ENCODE measurements at places on chromosomes 16 and 17. TPM values are rescaled to one million over a fixed set of nuclear protein-coding genes. Genes with fewer than 3 reads are reported as not detected.

Gene SLC46A1
- 8.2 TPM for total RNA-seq

DNA sequence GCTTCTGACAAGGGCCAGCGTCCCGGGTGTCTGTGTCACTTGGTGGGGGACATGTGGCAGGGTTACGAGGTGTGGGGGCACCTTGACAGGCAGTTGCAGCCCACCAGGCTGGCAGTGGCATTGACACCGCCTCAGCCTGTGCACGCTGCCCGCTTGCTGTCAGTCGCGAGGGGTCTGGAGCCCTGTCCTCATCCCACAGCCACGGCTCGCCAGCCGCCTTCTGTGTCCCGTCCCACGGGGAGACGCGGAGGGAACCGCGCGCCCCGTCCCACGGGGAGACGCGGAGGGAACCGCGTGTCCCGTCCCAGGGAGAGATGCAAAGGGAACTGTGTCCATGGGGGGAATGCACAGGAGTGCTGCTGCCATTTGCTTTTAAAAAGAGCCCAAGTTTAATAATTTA is 3.5 kb downstream of the PABPN1L start:
- H3K27ac ChIP-seq: no peak overlapping the region
- no peak for DNase-seq
- no peaks in the 10 kb centered on the region for H3K27me3 ChIP-seq
- no peak overlapping the region for H3K4me3 ChIP-seq

Gene KRT20
- not detected for total RNA-seq

Gene COQ7
- 30.2 TPM for total RNA-seq

- no peaks in the 10 kb centered on the region for H3K27me3 ChIP-seq
- H3K36me3 ChIP-seq: peaks cover 30% of the 10 kb centered on the region
- H3K4me3 ChIP-seq: no peak overlapping the region
- no peak for DNase-seq
- peaks cover 7% of the 10 kb centered on the region for H3K4me1 ChIP-seq
Measured at GRCh38 chr17:37106049-37106448, 157.3 kb downstream of the AATF start.

Gene PIK3R5
- 1.1 TPM for total RNA-seq

Gene IKZF3
- total RNA-seq: 0.18 TPM

Gene OR1A1
- not detected for total RNA-seq

DNA sequence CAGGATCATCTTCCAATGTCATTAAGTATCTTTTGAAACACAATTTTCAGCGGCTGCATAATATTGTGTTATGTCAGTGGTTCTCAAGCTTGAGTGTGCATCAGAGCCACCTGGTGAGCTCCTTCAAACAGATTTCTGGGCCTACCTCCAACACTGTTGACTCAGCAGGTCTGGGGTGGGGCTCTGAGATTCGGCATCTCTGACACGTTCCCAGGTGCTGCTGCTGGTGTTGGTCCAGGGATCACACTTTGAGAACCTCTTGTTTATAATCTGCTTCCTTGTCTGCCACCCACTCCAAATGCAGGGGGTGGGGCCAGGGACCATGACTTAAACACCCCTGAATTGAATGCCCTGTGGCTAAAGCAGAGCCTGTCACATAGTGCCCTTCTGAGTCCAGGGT is 73.8 kb upstream of the HNF1B start:
- no peak for DNase-seq
- no peak overlapping the region for H3K27ac ChIP-seq
- H3K36me3 ChIP-seq: no peaks in the 10 kb centered on the region
- H3K27me3 ChIP-seq: no peaks in the 10 kb centered on the region

- no peaks in the 10 kb centered on the region for H3K4me1 ChIP-seq
- no peak overlapping the region for H3K27ac ChIP-seq
- H3K27me3 ChIP-seq: peaks cover 3% of the 10 kb centered on the region
- no peak for DNase-seq
- H3K36me3 ChIP-seq: no peaks in the 10 kb centered on the region
Measured at GRCh38 chr17:33513769-33514168, 220.7 kb upstream of the ASIC2 start.

DNA sequence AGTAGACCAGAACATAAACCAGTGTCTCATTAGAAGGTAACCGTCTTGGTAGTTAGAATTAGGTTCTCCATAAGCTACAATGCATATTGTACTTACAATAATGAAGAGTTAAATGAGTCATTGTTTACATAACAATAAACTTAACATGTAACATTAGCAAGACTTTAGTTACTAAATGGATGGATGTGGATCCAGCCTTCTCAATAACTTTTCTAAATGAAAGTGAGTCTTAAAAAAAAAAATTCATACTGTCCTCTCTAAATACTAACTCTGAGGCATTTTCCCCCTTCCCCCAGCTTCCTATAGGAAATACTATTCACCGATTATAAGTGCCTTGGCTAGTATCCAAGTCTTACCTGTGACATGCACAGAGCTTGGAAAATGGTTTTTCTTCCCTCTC is 155.3 kb downstream of the CYB561 start:
- no peak overlapping the region for H3K4me3 ChIP-seq
- H3K4me1 ChIP-seq: peaks cover 2% of the 10 kb centered on the region
- no peaks in the 10 kb centered on the region for H3K27me3 ChIP-seq
- no peak for DNase-seq
- H3K27ac ChIP-seq: no peak overlapping the region

DNA sequence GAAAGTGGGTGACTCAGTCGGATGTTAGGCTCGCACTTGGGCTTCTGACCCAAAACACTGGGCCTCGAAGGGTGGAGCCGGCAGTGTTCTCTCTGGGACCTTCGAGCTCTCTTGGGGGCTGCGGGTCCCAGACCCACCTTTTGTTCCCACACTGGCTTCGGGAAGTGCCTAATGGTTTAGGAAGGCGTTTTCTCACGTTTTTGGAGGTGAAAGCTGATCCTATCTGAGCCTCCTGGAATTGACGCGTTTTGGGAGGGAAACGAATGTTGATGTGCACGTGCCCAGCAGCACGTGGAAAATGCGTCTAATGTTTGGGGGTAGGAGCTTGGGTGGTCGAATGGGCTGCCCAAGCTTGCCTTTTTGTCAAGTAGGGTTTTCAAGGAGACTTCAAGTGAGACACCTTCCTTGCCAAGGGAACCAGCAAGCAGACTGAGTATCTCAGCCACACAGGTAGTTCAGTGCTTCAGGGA is 666 bp downstream of the HGS start:
- H3K27ac ChIP-seq: peak overlapping the region; percentile 13
- H3K4me1 ChIP-seq: peaks cover 26% of the 10 kb centered on the region
- no peak for DNase-seq
- H3K36me3 ChIP-seq: peaks cover 52% of the 10 kb centered on the region

GRCh38 chr17:80694085-80694991 is 149.7 kb downstream of the RPTOR start:
- no peaks in the 10 kb centered on the region for H3K36me3 ChIP-seq
- no peaks in the 10 kb centered on the region for H3K27me3 ChIP-seq
- no peak for DNase-seq
- no peak overlapping the region for H3K4me3 ChIP-seq

Gene HBQ1
- 2.5 TPM for total RNA-seq

Gene TBC1D3E
- total RNA-seq: not detected

DNA sequence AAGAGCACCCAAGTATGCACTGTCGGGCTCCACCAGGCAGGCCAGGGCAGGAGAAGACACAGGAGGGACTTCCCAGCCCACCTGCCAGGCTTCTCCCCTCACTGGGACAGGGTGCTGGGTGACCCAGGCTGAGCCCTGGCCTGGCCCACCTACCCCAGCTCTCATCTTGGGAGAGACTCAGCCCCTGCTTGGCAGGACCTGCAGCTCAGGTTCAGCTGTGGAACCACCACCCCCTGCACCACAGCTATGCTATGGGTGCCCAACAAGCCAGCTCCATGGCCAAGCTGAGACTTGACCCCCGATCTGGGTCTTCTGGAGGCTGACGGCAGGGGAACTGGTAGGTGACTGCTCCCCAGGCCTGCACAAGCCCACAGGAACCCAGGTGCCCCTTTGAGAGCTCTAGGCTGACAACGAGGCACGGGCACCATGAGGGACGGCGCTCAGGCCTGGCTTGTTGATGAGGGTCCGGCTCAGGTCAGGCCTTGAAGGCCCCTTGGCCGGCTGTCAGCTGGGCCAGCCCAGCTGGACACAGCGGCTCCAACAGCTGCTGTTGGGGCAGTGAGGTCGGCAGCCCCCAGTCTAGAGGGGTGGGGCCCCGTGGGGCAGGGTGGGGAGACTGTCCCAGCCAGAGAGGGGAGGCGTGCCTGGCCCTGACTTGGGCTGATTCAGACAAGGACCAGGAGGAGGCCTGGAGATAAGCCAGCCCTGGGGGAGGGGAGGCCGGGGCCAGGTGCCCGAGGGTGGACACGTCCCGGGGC is 4.6 kb downstream of the RPUSD1 start:
- peaks cover 21% of the 10 kb centered on the region for H3K36me3 ChIP-seq
- peaks cover 32% of the 10 kb centered on the region for H3K4me1 ChIP-seq
- DNase-seq: peak; percentile 47

- H3K4me1 ChIP-seq: peaks cover 10% of the 10 kb centered on the region
- no peak overlapping the region for H3K4me3 ChIP-seq
- peak; percentile 72 for DNase-seq
Measured at GRCh38 chr17:4233668-4234258, 30.0 kb downstream of the ANKFY1 start.

- DNase-seq: no peak
- no peak overlapping the region for H3K27ac ChIP-seq
- H3K27me3 ChIP-seq: no peaks in the 10 kb centered on the region
- H3K36me3 ChIP-seq: no peaks in the 10 kb centered on the region
Measured at GRCh38 chr16:58056580-58056979, 31.0 kb downstream of the MMP15 start.

Gene CDRT4
- 4.0 TPM for total RNA-seq

GRCh38 chr17:38554430-38555350 is 51.1 kb downstream of the SRCIN1 start:
- H3K36me3 ChIP-seq: no peaks in the 10 kb centered on the region
- peaks cover 22% of the 10 kb centered on the region for H3K4me1 ChIP-seq
- H3K27me3 ChIP-seq: peaks cover 36% of the 10 kb centered on the region
- H3K4me3 ChIP-seq: no peak overlapping the region

GRCh38 chr16:71564335-71564967 is 12.4 kb downstream of the TAT start:
- DNase-seq: no peak
- H3K4me3 ChIP-seq: peak overlapping the region; percentile 66
- no peak overlapping the region for H3K27ac ChIP-seq
- no peaks in the 10 kb centered on the region for H3K36me3 ChIP-seq

- H3K27me3 ChIP-seq: peaks cover 2% of the 10 kb centered on the region
- DNase-seq: no peak
- no peaks in the 10 kb centered on the region for H3K36me3 ChIP-seq
- H3K27ac ChIP-seq: no peak overlapping the region
Measured at GRCh38 chr17:34172390-34172918, 82.6 kb upstream of the CCL2 start.

Gene RHBDF2
- total RNA-seq: 4.2 TPM

Gene TP53TG3F
- not detected for total RNA-seq

DNA sequence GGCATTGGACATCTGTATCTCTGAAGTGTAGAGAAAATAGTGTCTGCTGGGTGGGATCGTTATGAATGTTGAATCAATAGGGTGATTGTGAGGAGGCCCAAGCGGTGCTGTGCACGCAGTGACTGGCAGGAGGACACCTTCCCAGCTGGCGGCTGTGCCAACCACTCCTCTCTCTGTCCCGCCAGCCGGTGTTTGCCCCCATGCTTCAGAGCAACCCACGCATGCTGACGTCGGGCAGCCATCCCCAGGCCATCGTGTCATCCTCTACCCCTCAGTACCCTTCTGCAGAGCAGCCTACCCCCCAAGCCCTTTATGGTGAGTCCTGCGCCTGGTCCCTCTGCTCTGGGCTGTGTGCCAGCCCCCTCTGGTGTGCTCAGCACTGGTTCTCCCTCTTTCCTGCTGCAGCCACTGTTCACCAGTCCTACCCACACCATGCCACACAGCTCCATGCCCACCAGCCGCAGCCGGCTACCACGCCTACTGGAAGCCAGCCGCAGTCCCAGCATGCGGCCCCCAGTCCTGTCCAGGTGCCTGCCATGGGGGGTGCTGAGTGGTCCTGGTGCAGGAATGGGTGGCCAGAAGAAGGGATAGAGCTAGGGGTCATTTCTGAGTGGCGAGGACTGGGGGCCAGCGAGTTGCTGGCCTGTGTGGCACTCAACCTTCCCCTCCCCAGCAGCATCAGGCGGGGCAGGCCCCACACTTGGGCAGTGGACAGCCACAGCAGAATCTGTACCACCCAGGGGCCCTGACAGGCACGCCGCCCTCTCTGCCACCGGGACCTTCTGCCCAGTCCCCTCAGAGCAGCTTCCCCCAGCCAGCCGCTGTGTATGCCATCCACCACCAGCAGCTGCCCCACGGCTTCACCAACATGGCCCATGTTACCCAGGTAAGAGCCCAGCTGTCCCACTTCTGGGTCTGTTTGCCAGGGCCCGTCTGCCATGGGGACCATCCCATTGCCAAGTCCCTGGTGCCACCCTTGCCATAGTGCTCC is 11.0 kb downstream of the TUFM start:
- H3K4me3 ChIP-seq: no peak overlapping the region
- no peak for DNase-seq
- H3K27me3 ChIP-seq: no peaks in the 10 kb centered on the region

DNA sequence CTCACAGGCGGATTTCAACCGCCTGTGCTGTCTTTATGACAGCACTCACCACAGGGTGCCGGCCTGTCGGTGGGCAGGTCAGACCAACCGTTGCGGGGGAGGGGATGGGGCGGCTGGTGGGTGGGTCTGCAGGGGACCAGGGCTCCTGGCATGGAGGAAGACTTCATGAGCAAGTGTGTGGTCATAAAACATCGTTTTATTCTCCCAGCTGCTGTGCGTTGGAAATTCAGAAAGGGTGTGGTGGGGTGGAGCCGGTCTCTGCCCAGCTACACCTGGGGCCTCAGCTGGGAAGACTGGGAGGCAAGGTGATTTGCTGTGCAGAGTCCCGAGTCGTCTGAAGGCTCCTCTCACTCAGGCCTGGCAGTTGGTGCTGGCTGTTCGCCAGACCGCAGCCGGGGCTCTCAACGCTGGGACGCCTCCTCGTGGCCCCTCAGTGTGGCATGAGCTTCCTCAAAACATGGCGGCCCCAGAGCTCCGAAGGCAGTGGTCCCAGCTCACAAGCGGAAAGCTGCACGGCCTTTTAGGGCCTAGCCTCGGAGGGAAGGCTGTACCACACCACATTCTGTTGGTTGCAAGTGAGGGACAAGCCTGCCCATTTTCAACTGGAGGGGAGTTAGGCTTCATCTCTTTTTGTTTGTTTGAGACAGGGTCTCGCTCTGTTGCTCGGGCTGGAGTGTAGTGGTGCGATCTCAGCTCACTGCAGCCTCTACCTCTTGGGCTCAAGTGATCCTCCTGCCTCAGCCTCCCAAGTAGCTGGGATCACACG is 45.8 kb upstream of the GSE1 start:
- H3K4me1 ChIP-seq: peaks cover 56% of the 10 kb centered on the region
- no peak for DNase-seq
- H3K27me3 ChIP-seq: no peaks in the 10 kb centered on the region
- no peaks in the 10 kb centered on the region for H3K36me3 ChIP-seq

- no peaks in the 10 kb centered on the region for H3K27me3 ChIP-seq
- no peak for DNase-seq
Measured at GRCh38 chr17:17533901-17534441, 37.8 kb upstream of the RASD1 start.

Gene SMTNL2
- 88.9 TPM for total RNA-seq

DNA sequence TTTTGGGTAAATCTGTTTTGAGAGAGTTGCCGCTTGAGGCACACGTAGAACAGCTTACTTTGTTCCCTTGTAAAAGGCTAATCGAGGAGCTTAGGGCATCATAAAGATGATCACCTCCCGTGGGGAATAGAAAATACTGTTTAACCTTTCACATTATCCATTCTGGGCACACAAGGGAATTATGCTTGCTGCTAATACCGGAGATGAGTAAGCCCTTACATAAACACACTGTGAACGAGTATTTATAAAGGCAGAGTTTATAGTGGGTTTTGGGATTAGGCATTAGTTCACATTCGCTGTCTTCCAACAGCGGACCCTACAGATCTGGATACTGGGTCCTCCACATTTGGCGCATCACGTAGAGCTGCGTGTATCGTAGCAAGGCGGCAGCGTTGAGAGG is 51.2 kb upstream of the CNTNAP4 start:
- no peaks in the 10 kb centered on the region for H3K27me3 ChIP-seq
- no peaks in the 10 kb centered on the region for H3K4me1 ChIP-seq
- no peak overlapping the region for H3K27ac ChIP-seq
- no peak overlapping the region for H3K4me3 ChIP-seq
